ENCODE measurements at places on chromosomes 16 and 17.

DNA sequence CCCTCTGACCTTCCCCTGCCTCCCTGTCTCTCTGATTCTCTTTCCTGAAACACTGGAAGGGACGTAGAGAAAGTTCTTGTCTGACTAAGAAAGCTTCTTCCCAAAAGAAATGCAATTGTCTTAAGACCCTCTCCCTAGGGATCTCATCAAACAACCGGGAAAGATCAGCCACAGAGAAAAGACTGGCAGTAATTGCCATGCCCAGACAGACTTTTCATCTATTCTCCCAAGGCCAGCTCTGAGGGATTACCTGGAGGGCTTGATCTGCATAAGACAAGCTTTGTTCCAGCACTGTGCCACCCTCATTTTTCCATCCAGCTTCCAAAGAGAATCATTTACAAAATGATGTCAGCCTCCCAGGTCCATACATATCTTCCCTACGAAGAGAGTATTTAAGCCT is 38.8 kb upstream of the HS3ST3A1 start:
- no peak for DNase-seq

GRCh38 chr16:48540222-48540900 is 69.6 kb downstream of the N4BP1 start:
- DNase-seq, result no peak

GRCh38 chr16:57893559-57894389 is 77.2 kb downstream of the CNGB1 start:
- DNase-seq, result no peak

GRCh38 chr17:81428121-81428515 is 32.9 kb downstream of the BAHCC1 start:
- no peak for DNase-seq

- no peak for DNase-seq
Observed at GRCh38 chr16:777826-778225, 10.4 kb downstream of the RPUSD1 start.

GRCh38 chr17:74530831-74531150 is 484 bp downstream of the CD300LB start:
- no peak for DNase-seq

- no peak for DNase-seq
Observed at GRCh38 chr16:860891-861290, 60.4 kb upstream of the GNG13 start.

GRCh38 chr17:82880620-82881323 is 41.0 kb upstream of the ZNF750 start:
- DNase-seq, result no peak

- DNase-seq, result no peak
Observed at GRCh38 chr17:27630607-27631410, at the start of gene LGALS9. Gene LGALS9, plus strand, starts transcription at chr17:27631188. Its CDS starts 78 bp downstream, at chr17:27631266.

DNA sequence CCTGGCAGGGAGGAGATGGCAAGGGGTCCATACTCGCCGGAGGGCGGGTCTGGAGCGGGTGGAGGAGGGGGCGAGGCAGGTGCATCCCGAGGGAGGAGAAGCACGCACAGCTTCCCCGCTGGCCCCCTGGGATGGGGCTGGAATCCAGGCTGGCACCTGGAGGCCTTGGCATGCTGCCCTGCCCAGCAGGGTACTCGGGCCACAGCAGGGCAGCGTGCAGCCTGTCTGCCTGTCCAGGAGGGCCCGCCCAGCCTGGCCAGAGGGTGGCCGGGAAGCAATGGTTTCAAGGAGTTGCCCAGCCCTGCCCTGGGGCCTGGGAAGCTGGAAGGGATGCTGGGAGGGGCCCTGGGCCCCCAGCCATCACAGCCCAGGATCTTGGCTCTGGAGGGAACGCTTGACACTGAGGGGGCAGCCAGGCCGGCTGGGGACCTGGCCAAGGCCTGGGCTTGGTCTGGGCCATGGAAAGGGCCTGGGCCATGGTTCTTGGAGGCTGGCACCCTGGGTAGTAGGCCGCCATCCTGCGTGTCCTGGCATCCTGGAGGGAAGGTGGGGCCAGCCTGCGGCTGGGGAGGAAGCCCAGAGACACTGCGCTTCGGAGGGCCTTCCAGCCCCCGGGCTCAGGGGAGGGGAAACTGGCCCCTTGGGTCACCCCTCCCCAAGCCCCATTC is 1.1 kb downstream of the GLIS2 start:
- DNase-seq, result no peak

GRCh38 chr16:52492789-52493357 is 54.1 kb downstream of the TOX3 start:
- no peak for DNase-seq

- DNase-seq, result no peak
Observed at GRCh38 chr16:52543654-52544053, 3.3 kb downstream of the TOX3 start.

DNA sequence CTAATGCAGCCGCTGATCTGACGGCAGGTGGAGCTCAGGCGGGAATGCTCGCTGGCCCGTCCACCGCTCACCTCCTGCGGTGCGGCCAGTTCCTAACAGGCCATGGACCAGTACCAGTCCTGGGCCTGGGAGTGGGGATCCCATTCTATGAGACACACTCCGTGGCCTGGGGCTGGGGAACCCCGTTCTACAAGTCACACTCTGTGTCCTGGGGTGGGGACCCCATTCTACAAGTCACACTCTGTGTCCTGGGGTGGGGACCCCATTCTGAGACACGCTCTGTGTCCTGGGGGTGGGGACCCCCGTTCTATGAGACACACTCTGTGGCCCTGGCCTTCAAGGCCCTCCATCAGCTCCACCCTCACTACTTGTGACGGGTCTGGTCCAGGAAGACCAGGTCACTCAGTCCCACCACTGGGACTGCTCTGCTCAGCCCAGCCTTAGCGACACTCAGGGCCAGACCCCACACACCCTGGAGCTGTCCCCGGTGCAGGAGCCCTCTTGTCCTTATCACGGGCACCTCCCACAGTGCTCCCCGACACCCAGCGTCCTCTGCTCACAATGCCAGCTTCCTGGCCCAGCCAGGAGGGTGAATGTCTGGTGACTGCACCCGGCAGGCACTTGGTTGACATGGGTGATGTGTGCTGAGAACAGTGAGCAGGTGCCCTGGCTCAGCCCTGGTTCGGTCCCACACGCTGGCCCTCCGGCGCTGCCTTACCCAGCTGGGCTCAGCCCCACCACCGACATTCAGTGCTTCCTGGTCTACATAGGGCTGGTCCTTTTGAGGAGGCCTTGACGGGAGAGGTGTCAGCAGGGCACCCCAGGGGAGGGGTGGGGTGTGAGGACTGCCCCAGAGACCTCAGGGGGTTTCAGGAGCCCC is 89.1 kb downstream of the TBC1D16 start:
- DNase-seq, result no peak
